ENCODE measurements at places on chromosomes 3 and 15.

DNA sequence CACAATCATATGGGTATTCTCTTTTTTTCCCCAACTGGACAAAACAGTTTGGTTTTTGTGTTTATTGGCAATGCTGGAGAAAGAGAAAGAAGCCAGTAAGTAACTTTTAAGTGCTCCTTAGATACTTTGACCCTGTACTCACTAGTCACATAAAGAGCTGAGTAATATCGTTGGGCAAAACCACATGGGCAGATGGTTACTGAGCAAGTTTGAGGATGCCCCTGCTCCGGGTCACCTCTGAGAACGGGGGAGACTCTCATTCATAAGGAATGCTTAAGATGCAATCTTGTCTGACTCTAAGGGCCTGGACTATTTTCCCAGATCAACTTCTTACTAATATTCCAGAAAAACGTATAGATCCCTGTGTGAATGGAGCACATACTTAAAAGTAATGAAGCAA is 106.4 kb upstream of the SLC2A2 start:
- no peak for DNase-seq

GRCh38 chr3:193734737-193735366 is 141.8 kb downstream of the OPA1 start:
- DNase-seq, result no peak

DNA sequence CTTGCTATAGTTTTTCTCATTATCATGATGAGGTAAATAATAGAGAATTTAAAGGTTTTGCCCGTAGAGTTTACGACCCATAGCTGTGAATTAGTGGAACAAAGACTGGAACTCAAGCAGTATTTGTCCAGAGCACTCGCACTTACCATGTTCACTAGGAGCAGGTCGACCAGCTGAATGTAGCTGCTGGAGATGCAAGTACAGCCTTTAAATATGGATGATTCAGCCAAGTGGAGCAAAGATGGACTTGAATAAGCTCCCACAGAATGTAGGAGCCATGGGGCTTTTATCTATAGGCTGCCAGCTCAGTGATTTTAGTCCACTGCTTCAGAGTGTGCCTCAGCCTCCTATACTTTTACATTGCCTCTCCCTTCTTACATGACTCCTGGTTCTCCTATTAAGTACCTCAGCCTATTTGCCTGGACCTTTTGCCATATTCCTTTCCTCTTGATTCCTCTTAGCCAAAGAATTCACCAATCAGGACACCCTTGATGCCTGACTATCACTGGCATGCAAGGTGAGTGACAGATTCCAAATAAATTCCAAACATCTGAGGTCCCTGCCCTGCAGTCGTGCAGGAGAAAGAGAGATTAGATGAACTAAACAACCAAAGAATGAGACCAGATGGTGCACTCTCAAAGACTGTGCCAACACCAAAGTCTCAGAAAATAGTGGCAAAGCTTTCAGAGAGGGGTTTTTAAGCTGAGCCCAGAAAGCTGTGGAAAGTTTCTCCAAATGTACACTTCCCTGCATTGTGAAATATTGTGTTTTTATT is 3.9 kb downstream of the MKRN3 start:
- no peak for DNase-seq

- DNase-seq, result no peak
These were observed 684.8 kb upstream of the BCHE start for GRCh38 chr3:166522017-166522416.

DNA sequence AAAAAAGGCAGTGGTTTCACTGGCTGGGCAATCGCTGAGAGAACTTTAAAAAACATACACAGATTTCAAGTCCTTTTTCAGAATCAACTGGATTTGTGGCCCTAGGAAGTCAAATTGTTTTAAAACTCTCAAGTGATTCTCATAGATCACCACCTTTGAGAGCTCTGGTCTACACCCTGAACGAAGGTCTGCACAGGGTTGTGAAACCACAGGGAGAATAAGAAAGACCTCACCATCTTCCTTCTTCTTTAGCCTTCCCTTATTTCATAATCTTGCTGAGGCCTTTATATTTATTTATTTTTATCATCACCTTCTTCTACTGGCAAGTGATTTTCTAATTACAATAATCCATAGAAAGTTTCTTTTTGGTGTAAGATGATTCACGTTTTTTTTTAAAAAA is 58.1 kb downstream of the FOXP1 start:
- no peak for DNase-seq

DNA sequence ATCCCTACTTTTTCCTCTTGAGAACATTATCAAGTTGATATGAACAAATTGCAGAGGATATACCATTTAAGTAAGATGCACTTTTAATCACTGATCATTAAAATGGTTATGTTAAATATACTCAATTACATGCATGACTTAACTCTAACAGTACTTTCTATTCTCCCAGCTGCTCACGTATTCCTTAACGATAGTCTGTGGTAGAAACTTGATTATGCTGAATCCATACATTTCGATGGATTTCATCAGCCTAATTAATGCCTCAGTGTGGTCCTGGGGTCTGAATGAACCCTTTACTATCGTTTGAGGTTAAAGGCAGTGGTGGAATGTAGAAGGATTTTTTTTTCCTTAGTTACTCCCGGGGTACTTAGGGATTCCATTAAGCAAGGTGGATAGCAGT is 18.6 kb downstream of the SOX2 start:
- DNase-seq, result peak; percentile 38

DNA sequence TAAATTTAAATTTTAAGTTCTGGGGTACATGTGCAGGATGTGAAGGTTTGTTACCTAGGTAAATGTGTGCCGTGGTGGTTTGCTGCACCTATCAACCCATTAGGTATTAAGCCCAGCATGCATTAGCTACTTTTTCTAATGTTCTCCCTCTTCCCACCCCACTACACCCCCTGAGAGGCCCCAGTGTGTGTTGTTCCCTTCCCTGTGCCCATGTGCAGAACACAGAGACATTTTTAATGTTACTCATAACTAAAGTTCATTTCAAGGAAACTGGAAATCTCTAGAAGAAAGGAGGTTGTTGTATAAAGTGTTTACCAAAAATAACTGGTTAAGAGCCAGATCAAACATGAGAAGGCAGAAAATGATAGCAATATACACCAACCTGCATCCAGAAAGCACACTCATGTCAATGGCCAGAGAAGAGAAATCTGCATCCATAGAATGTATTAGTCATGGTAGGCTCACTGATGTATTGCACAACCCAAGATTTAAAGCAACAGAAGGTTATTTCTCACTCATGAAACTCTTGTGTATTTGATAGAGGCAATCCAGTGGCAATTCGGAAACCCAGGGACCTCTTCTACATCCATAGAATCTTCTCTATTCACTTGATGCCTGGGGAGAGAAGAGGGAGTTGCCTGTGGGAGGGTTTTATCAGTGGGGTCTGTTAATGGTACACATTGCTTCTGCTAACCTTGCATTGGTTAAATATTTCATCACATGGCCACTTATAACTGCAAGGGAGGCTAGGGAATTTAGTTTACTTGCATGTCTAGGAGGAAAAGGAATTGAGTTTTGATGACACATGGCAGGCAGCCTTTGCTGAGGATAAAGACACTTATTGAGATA is 321.9 kb upstream of the RASGRP1 start:
- no peak for DNase-seq

- DNase-seq, result no peak
These were observed 93.0 kb upstream of the HES1 start for GRCh38 chr3:194042927-194043326.

DNA sequence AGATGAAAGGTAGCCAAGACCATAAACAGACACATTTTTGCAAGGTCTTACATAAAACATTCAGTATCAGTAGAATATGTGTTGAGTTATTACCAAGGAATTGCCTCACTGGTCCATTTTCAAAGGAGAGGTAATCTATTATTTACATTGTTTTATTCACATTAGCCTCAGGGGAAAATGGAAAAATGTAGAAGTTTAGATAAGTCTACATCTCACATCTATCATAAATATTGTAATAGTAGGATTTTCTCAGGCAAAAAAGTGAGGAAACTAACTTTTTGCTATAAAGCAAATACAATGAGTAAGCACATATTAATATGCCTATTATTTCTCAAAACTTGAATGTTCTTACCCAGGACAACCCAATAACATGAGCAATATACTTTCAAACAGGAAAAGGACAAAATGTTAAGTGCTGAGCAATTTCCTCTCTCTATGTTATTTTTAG is 184.6 kb upstream of the AGTR1 start:
- DNase-seq, result no peak

DNA sequence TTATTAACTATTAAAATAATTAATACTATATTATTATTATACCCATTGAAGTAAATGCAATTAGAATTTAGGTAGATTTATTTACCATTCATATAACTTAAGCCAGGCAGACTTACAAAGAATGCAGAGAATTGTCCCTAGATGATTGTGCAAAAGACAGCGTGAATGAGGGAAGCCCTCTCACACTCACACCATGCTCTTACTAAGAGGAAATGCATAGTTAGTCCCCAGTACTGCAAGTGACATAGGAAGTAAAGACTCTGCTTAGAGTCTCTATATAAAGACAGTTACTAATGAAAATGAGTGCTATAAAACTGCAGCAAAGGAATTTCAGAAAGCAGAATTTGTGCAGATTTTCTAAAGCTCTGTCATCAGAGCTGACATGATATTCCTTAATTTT is 270.4 kb downstream of the ZBBX start:
- no peak for DNase-seq

DNA sequence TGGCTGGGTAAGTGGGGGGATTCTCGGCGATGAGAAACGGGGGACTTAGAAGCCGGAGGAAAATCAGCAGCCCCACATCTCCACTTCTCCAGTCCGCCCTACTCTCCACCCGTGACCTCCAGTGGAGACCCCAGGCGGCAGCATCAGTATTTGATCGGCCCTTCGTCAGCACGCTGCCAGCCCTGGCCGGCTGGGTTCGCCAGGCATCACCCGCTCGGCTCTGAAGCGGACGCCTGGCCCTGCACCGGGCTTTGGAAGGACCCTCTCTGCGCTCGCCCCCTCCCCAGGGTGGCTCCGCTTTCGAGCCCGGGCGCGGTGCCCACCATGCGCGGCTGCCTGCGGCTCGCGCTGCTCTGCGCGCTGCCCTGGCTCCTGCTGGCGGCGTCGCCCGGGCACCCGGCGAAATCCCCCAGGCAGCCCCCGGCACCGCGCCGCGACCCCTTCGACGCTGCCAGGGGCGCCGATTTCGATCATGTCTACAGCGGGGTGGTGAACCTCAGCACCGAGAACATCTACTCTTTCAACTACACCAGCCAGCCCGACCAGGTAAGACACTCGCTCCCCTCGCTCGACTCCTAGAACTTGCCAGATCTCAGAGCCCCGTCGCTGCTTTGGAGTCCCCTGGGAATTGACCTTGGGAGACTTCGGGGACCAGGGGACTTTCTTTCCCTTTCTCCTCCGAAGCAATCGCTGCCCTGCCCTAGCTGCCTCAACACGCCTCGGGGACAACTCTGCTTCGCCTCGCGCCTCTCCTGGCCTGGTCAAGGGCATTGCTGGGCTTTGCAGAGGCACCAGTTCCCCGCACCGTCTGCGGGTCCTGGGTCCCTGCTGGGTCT is 561 bp downstream of the SIDT1 start:
- DNase-seq, result peak; percentile 23

DNA sequence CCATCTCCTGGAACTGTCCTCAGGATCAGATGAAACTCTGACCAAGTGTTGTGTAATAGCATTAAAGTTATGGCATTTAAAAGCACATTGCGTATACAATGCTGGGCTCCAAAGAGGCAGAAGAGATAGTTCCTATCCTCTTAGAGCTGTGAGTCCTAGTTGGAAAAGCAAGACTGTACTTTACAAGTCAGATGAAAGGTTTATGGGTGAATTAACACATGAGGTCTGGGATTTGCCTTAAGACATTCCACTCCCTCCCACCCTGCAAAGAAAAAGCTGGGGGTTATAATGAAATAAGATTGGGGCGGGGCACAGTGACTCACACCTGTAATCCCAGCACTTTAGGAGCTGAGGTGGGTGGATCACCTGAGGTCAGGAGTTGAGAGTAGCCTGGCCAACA is 35.6 kb downstream of the SNAPC5 start:
- no peak for DNase-seq

DNA sequence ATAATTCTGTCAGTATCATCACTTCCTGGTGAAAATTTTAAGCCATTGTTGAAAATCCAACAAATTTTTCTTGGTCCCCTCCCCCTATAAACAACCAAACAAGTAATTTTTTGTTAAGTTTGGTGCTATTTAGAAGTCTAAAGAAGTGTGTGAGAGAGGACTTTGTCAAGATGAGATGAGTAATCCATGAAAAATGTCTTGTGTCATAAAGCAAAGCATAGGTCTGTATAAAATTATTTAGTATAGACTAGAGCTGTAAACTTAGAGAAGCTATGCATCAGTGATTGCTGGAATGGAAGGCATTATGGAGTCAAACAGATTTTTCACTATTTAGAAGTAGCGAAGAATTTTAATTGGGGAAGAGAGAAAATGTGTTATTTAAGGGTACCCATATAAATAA is 31.4 kb downstream of the MAPK6 start:
- no peak for DNase-seq

DNA sequence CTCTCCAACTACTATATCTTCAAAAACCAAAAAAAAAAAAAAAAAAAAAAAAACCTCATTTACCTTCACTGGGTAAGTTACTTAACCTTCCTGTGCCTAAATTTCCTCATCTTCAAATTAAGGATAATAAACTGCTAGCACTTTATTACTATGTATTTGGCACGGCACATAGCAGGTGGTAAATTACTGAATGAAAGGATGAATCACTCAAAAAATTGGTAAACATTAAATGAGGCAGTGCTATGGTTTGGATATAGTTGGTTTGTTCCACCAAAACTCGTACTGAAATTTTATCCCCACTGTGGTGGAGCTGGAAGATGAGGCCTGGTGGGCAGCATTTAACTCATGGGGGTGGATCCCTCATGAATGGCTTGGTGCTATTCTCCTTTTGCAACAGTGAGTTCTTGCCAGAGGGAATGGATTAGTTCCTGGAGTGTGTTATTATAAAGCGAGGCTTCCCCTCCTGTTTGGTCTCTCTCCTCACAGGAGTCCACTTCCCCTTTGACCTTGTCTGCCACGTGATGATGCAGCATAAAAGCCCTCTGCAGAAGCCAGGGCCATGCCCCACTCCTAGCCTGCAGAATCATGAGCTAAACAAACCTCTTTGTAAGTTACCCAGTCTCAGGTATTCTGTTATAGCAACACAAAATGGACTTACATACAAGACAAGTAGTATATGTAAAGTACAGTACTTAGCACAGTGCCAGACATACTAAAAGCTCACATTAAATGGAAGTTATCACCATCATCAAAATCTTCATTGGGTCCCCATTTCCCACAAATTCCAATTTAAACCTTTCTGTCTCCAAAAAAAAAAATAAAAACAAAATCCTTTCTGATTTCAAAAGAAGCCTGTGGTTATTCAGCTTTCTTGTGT is 20.6 kb downstream of the DCUN1D1 start:
- no peak for DNase-seq

- peak; percentile 64 for DNase-seq
These were observed 461.5 kb upstream of the PPP2R3A start for GRCh38 chr3:135503760-135504686.

- DNase-seq, result no peak
These were observed 46.9 kb upstream of the SEMA6D start for GRCh38 chr15:47670365-47670764.

GRCh38 chr15:98003518-98003917 is 43.0 kb downstream of the ARRDC4 start:
- no peak for DNase-seq

- no peak for DNase-seq
These were observed 621 bp downstream of the SOX14 start for GRCh38 chr3:137764563-137765309.
